LoVo (cell line): ENCODE measurements at places on chromosomes 6 and 20.

- no peak for DNase-seq
Measured at GRCh38 chr6:111487661-111488060, 4.6 kb upstream of the REV3L start.

DNA sequence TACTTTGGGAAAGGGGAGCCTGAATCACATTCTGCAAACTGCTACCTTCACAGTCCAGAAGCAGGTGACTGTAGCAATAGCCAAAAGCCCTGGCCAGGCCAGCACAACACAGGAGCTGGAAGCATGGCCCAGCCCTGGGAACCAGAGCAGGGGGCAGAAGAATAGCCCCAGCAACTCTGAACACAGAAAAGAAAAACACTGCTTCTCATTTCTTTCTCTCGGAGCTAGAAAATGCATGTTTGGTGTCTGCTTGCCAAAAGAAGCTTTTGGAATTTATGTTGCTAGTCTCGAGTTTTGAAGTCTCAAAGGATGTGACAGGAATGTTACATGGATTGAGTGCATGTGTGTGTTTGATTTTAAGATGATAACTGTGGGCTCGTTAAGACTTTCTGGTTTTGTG is 79.8 kb upstream of the SCAF8 start:
- DNase-seq = no peak

- no peak for DNase-seq
Measured at GRCh38 chr6:121678245-121678644, 242.8 kb downstream of the GJA1 start.

DNA sequence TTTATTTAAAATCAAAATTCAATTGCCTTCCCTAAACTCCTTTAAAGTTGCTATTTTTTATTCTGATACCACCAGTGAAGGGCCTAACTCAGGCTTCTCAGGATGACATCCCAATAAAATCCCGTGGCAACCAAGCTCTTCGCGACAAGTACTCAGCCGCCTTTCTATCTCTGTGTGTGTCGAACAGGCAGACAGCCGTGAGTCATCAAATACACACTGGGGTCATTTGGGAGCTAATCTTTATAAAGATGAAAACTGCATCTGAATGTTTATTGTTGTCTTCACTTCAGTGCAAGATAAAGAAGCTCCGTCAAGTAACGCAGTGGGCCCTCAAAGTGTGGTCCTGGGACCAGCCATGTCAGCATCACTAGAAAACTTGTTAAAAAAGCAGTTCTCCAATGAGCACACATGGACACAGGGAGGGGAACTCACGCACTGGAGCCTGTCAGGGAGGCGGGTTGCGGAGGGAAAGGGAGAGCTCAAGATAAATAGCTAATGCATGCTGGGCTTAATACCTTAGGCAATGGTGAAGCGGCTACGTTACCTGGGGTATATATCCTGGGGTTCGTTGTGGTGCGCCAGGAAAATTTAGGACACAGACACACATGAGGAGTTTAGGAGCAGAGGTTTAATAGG is 119.3 kb downstream of the RNF144B start:
- no peak for DNase-seq

GRCh38 chr6:106964954-106965353 is 9.6 kb downstream of the CD24 start:
- no peak for DNase-seq

GRCh38 chr20:24751551-24751950 is 197.5 kb upstream of the CST7 start:
- no peak for DNase-seq

- no peak for DNase-seq
Measured at GRCh38 chr6:40640599-40641227, 53.5 kb upstream of the LRFN2 start.

DNA sequence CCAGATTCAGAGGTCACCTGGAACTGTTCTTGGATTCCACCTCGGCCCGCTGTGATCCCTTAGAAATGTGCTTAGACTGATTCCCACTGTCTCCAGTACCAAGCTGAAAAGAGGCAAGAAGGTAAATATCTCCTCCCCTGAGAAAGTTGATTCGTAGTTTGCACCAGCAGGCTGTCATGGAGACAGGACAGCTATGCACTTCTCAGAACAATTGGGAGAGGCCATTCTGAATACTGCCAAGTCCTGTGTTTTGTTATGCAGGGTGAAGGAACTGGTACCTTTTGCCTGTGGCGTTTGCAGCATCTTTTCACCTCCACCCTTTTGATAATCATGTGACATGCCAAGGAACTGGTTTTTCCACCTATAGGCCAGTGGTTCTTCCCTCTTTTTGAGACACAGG is 58.2 kb upstream of the RNGTT start:
- no peak for DNase-seq

GRCh38 chr6:4136354-4136831 is 1.0 kb upstream of the ECI2 start:
- DNase-seq = no peak

DNA sequence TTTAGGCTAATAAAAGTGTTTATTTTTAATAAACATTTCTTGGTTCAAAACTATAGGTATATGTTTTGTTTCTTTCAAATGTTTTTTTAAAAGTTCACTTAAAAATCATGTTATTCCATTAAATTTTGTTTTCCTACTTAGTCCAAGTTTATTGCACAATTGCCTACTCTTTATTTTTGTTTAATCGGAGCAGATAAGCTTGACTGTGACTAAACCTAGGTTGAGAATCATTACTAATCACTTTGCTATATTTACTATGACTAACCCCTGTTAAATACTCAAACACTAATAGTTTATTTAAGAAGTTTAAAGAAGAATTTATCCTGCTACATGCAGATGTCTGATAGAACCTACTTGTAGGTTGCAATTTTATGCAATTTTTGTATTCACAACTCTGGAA is 18.8 kb downstream of the MAP3K4 start:
- no peak for DNase-seq

DNA sequence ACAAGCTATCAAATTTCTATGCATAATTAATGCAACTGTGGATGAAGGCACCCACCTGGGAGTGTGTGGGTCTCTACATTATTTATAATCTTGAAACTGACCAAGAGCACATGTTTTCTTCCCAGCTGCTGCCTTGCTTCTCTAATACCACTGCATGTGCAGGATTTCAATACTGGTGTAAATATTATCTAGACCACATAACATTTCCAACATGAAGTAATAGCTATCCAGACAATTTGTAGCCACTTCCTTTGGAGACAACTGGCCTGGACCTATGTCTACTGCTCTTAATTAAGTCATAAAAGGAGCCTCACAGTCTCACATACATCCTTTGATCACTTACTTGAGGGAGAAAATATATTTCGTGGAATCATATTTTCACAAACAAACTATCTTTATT is 180.7 kb downstream of the HIVEP2 start:
- no peak for DNase-seq

GRCh38 chr6:108805611-108806167 is 42.5 kb upstream of the ARMC2 start:
- no peak for DNase-seq

GRCh38 chr6:44920952-44921491 is 407.1 kb upstream of the RUNX2 start:
- no peak for DNase-seq

DNA sequence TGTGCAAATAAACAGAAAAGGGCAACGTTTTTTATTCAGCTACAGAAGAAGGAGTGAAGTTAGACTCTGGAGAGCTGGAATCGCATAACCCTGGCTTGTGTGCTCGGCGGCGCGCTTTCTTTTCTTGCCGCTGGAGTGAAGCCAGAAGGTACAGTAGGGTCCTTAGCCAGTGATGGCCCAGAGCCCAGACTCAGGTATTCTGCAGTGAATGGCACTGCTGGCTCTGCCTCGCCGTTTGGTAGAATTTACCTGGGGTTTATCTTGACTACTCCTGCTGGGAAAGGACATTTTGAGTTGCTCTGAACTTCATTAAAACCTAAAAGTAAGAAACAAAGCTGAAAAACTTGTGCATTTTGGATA is 56.9 kb upstream of the TIAM2 start:
- DNase-seq = no peak

DNA sequence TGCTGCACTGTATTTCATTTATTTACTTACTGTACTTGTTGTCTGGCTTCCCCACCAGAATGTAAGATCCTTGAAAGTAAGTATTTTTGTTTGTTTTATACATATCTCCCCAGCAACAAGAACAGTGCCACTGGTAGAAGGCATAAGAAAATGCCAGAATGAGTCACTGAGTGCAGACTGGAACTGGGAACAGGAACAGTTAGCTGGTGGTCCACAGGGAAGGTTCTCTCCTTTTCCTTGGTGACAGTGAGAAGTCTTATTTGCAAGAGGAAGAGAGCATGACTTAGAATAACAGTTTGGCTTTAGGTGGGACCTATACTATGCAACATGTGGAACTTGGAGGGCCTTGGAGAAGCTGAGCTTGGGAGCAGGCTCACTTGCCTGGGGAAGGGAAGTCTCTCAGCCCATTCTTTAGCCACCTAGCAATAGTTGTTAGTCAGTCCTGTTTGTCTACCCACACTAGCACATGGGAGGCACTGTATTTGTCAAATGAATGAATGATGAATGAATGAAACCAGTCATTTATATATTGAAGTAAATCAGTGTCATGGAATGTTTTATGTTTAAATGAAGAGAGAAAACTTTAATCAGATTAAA is 203.5 kb downstream of the KCNQ5 start:
- DNase-seq = no peak

- DNase-seq = no peak
Measured at GRCh38 chr6:24710519-24711303, 8.2 kb downstream of the C6orf62 start.

DNA sequence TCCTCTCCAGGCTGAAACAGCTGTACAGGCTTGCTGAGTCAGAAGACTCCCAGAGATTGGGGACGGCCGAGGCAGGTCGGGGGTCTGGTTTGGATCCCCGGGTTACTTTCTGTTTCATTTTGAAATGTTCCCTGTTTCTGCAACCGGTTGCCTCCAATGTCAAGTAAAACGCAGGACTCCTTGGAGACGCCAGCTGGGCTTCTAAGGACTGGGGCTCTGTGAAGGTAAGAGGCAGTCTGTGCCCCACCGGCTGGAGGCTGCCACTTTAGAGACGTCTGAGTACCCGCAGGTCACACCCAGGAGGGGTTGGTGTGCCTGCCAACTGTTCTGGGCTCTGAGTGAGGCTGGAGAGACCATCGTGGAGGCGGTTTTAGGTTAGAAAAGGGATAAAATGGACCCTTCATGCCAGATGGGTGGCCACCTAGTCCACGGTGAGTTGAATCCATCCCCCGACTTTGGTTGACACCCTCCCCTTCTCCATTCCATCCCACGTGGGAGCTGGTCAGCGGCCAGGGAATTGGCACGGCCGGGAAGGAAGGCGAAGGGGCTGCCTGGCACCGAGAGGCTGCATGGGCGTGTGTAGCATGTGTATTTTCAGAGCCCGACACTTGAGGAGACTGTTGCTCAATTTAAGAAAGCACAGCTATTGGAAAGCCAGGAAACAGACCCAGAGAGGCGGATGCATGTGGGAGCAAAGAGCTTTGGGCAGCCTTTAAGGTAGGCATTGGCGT is 240.9 kb downstream of the PHACTR1 start:
- peak; percentile 6 for DNase-seq

DNA sequence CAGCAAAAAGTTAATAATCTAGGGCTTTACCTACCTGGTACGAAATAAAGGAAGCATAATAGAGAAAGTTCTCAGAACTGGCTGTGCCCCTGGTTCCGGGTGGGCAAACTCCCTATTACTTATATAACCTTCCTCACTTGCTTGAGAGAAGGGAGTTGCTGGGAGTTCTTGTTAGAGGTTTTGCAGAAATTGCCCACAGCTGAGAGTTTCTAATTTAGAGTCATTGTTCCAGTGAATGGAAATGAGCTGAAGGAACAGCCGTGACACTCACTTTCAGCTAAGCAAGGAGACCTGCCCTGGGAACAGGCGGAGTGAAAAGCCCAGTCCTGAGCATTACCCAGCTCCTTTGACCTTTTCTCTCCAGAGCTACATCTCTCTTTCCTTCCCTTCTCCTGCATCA is 594.6 kb upstream of the FLRT3 start:
- no peak for DNase-seq

DNA sequence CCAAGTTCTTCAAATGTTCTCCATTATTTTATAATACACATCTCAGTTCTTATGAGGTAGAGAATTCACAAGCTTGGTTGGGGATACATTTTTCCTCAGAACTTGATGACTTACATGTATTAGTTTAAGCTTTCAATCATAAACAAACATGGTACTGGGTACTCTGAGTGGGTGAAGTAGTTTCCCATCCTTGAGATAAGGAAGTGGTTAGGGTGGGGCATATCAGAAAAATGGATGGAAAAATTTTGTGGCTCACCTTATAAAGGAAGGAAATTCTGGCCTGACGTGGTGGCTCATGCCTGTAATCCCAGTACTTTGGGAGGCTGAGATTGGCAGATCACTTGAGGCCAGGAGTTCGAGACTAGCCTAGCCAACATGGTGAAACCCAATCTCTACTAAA is 52.0 kb downstream of the CD164 start:
- no peak for DNase-seq

DNA sequence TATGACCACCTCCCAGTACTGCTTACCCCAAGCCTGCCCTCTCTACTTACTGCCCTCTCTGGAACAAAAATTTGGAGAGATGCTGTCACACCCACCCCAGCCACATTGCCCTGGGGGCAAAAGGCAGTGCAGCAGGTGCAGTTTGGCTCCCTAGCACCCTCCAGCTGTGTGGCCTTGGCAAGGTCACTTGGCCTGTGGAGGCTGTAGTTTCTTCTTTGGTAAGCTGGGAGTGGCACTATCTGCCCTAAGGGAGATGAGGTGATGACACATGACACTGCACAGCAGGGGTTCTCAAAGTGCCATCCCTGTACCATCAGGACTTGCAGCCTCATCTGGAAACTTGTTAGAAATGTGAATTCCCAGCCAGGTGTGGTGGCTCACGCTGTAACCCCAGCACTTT is 44.8 kb downstream of the TAF8 start:
- no peak for DNase-seq

DNA sequence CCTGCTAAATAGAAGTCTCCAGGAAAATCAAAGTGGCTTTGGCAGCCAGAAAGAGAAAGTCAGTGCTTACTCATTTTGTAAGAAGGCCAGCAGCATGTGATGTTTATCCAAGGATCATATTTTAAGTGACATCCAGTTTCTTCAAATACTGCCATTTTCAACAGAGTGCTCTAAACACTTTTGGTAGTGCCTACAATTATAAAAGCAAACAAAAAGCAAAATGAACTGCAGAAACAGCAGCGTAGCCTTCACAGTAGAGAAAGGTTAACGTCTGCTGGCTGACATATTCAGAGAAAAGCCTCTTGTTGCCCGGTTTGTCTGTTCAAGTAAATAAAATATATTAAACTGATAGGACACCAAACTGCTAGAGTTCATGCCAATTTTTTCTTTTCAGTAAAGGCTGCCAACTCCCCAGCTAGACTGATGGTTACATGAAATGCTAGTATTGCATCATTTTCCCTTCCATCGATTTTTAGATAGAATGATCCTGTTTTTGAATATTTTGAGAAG is 705.7 kb upstream of the SLC35B3 start:
- no peak for DNase-seq

GRCh38 chr20:45344168-45344860 is 3.9 kb downstream of the SDC4 start:
- peak; percentile 62 for DNase-seq
